Occipital lobe (tissue), 3 donors: ENCODE measurements at places on chromosomes 6 and 20. TPM values are rescaled to one million over a fixed set of nuclear protein-coding genes. Genes with fewer than 3 reads are reported as not detected.

Gene COL10A1
- not detected for total RNA-seq

Gene MYLK2
- 0.78 TPM for total RNA-seq

Gene L3MBTL3
- total RNA-seq = 38.8 TPM

Gene PTK6
- total RNA-seq = 0.16 TPM

Gene GPSM3
- total RNA-seq = 0.78 TPM

DNA sequence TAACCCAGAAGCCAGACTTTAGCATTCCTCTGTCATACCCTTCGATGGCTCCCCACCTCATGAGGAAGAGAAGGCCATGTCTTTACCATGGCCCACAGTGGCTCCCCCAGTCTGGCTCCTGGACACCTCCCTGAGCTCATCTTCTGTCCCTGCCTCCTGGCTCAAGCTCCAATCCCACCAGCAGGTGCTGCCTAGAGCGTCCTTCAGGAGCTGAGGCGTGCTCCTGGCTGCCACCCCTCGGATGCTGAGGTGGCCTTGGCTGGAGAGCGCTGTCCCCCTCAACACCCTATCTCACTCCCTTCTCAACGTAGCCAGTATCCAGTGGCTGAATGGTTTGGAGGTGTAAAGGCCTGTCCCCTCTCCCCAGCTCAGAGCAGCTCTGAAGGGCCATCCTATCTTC is 47.4 kb upstream of the RANBP9 start:
- DNase-seq = no peak

DNA sequence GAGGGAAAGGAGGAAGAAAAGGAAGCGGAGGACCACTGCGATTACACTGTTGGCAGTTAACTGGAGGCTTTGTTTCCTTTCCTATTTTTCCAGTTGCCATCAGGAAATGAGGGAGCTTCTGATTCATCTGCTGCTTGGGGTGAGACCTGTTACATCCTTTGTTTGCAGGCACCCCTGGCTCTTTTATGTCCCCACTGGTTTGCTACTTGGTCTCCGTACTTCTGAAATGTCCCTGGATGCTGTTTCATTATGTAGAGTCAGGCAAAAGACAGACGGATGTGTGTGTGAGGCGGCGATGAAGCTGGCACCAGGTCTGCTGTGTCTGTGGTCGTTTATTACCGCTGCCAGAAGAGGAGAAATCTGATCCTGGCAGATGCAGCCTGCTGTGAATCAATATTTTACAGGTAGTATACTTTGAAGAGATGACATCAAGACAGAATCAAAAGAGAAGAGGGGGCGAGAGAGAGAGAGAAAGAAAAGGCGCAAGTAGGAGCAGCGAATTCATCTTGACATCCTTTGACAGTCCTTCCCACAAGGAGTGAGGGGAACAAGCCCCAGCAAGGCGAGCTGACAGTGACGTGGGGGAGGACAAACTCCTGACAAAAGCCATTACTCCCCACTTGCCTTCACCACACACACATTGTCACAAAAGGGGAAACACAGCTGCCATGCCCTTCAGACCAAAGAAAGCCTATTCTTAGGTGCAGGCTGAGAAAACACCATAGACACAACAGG is 145.9 kb upstream of the FBXL4 start:
- DNase-seq = no peak

DNA sequence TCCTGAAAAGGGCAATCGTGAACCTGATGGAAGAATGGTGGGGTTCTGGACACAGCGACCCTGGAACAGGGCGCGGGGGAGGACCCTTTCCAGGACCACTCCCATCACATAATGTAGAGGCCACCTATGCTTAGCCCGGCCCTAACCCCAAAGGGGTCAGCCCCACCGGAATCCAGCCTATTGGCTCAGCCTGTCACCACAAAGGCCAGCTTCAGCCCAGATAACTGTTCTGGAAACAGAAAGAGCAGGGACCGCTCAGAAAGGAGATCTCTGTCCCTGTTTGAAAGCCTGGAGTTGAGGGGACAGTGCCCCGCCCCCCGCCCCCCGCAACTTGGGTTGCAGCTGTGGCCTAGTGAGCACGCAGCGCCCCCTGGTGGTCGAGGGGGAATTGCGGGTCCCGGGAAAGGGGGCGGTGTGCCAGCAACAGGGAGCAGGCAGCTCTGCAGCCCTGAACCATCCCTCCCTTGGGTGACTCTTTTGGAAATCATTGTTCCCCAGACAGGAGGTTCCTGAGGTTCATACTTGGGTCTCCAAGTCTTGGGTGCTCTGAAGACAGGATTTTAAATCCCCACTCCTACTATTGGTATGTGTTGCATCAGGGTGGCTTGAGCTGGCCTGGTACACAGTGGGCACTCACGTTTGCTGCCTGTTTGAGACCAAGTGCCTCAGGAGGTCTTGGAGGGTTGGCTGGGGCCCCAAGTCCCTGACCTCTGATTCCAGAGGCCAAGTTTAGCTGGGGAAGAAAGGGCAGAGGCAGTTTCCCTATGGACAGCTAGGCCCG is 1.5 kb downstream of the SIGLEC1 start:
- DNase-seq = peak; percentile 37

DNA sequence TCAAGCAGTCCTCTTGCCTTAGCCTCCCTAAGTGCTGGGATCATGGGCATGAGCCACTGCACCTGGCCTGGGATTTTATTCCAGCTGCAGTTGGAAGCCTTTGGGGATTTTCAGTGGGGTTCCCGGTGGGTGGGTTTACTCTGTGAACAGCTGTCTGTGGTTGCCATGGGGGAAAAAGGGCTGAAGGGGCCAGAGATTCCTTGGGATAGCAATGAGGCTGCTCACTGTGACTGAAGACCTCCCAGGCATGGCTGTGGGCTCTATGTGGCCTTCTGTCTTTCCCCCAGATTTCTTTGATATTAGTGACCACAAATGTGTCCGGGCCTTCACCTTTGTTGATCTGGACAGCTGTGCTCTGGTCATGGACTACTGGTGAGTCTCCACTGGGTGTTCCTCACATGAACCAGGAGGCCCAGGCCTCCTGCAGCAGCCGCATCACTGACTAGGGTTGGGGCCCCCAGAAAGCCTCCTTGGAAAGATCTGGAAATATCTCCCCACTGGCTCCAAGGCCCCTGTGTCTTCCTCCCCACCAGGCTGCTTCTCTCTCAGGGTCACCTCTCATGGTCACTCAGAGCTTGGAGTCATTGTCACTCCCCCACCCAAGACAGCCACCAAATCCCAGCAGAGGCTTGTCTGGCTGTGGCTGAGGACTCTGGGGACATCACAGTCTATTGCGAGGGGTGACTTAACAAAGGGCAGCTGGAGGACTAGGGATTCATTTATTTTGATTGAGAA is 33.4 kb downstream of the EFCAB8 start:
- DNase-seq = no peak

GRCh38 chr20:54041336-54041735 is 29.1 kb downstream of the BCAS1 start:
- DNase-seq = no peak
